Heart left ventricle (tissue), 16 donors: ENCODE measurements at places on chromosomes 1 and 21. TPM values are rescaled to one million over a fixed set of nuclear protein-coding genes. Genes with fewer than 3 reads are reported as not detected.

DNA sequence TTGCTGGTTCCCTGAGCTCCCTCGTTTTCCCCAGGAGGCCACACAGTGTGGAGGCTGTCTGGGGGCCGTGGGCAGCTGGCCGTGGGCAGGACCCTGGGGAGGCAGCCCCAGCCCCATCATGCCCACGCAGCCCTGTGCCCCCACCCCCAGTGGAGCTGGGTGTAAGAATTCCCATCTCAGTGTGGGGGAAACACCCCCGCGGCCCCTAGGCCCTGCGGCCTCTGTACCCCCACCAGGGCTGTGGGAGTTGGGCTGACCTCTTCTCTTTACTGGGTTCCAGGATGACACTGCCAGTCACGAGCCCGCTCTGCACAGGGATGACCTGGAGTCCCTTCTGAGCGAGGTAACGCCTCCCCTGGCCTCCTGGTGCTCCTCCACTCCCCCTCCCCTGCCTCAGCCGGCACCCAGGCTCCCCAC lies 3.7 kb upstream of the PFKL start:
- peaks cover 38% of the 10 kb centered on the region for H3K4me1 ChIP-seq
- no peak overlapping the region for H3K27ac ChIP-seq
- DNase-seq: no peak
- no peaks in the 10 kb centered on the region for H3K27me3 ChIP-seq
- no peak overlapping the region for H3K4me3 ChIP-seq
- no peaks in the 10 kb centered on the region for H3K36me3 ChIP-seq

DNA sequence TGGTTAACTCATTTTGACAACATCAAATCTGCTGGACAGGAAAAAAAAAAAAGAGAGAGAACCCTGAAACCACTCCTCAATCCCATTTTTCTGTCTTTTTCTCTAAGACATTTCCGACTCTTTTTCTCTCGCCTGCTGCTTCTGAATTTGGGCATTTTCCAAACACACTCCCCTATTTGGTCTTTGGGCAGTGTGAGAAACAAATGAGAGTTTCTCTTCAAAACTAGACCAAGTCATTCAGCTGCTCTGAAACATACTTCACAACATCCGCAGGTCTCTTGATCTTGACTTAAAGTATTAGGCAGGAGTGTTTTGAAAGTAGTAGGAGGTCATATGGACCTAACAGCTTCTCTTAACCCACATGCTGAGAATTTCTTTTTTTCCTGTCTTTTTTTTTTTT lies 364.8 kb upstream of the ESRRG start:
- H3K36me3 ChIP-seq: peaks cover 3% of the 10 kb centered on the region
- H3K27ac ChIP-seq: peak overlapping the region; percentile 92
- H3K4me1 ChIP-seq: peaks cover 4% of the 10 kb centered on the region
- no peak for DNase-seq
- H3K4me3 ChIP-seq: no peak overlapping the region

GRCh38 chr1:202416641-202417040 lies 68.1 kb downstream of the PPP1R12B start:
- no peaks in the 10 kb centered on the region for H3K27me3 ChIP-seq
- H3K36me3 ChIP-seq: no peaks in the 10 kb centered on the region
- no peak overlapping the region for H3K27ac ChIP-seq
- DNase-seq: no peak
- no peak overlapping the region for H3K4me3 ChIP-seq
- H3K4me1 ChIP-seq: no peaks in the 10 kb centered on the region

- H3K27me3 ChIP-seq: peaks cover 7% of the 10 kb centered on the region
- no peak overlapping the region for H3K4me3 ChIP-seq
- H3K4me1 ChIP-seq: no peaks in the 10 kb centered on the region
- H3K36me3 ChIP-seq: no peaks in the 10 kb centered on the region
- no peak for DNase-seq
These were observed 26.1 kb downstream of the CACNA1S start for GRCh38 chr1:201085902-201086735.

- H3K36me3 ChIP-seq: no peaks in the 10 kb centered on the region
- no peaks in the 10 kb centered on the region for H3K27me3 ChIP-seq
- no peak overlapping the region for H3K27ac ChIP-seq
- DNase-seq: no peak
These were observed 22.3 kb upstream of the SDE2 start for GRCh38 chr1:226021401-226021800.

DNA sequence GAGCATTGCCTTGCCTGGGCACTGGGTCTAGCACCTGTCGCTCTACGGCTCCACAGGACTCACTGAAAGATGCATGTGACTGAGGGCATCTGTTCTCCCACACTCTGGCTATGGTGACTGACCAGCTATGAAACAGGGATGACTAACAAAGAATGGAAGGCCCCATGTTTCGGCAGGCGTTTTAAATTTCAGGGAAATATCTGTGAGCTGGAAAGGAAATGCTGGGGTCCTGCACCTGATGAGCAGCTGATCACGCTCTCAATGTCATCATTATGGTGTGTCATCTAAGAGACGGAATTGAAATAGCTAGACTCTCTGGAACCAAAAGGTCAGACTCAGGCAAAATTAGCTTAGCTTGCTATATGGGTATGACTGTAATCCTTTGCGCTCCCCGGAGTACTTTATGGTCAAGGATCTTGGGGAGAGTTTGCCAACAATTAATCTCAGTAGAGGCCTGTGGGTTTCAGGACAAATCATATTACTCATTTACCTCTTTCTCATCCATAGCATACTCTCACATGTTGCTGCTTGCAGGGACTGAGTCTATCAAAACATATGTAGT lies 24.5 kb upstream of the PALMD start:
- H3K4me1 ChIP-seq: no peaks in the 10 kb centered on the region
- H3K36me3 ChIP-seq: no peaks in the 10 kb centered on the region
- H3K27me3 ChIP-seq: no peaks in the 10 kb centered on the region
- no peak overlapping the region for H3K27ac ChIP-seq
- DNase-seq: no peak

DNA sequence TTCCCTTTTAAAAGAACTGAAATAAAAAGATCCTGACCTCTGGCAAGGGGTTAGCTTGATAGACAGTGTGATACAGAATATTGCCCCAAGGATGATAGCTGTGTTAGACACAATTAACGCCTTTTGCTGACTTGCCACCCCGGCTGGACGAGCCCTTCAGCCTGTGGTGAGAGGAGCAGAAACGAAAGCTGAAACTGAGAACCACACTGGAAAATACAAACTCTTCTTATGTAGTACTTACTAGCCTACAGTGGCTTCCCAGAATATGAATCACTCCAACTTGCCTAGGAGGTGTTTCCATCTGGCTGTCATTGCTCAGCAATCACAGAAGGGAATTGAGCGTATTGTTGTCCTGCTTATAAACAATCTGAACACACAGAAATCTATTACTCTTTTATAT lies 22.9 kb downstream of the SAMSN1 start:
- H3K4me3 ChIP-seq: no peak overlapping the region
- no peaks in the 10 kb centered on the region for H3K36me3 ChIP-seq
- no peak overlapping the region for H3K27ac ChIP-seq
- no peaks in the 10 kb centered on the region for H3K4me1 ChIP-seq

DNA sequence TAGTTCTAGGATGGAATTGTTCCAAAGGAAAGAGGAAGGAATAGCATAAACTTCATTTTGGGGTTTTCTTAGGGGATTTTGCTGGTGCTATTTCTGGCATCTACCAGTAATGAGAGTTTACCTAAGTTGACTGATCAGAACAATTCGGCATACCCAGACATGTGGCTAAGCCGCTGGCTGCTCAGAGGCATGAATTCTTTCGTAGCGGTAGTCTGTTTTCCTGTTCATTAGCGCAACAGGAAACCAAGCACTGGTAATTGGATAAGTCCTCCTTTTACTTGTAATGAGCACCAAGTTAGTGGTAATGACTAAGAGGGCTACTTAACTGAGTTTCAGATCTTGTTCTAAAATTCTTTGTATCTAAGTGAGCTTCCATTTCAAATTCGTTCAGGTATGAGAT lies 38.6 kb downstream of the C21orf91 start:
- no peaks in the 10 kb centered on the region for H3K27me3 ChIP-seq
- peaks cover 2% of the 10 kb centered on the region for H3K36me3 ChIP-seq
- no peak overlapping the region for H3K4me3 ChIP-seq
- no peak for DNase-seq

GRCh38 chr1:203629016-203629506 lies 2.4 kb downstream of the ATP2B4 start:
- no peaks in the 10 kb centered on the region for H3K36me3 ChIP-seq
- H3K4me3 ChIP-seq: peak overlapping the region; percentile 71
- peaks cover 24% of the 10 kb centered on the region for H3K4me1 ChIP-seq
- H3K27ac ChIP-seq: peak overlapping the region; percentile 94
- DNase-seq: no peak

DNA sequence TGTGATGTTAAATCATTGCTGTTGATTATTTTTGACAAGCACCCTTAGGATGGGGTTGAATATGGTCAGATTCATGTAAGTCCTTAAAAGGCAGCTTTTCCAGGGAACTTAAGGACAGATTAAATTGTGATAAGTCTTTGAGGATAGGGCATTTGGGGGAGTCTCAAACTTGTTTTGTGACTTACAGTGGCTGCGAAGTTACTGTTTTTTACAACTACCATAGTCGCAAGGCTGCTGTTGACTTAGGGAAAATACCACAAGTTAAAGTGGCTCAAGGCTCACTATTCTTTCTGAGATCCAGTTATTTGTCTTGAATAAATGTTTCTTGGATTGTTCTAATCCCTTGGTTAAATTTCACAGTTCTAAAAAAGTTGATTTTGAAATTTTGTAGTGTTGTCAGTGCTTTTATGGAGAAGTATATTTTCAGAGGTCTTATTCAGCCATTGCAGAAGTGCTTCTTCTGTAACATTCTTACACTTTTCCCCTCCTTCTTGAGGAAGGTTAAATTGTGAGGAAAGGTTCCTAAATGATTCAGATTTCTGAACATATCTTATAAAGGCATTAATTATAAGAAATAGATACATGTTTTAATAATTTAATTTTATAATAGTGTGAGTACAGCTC lies 47.0 kb upstream of the MPC2 start:
- DNase-seq: no peak
- H3K36me3 ChIP-seq: peaks cover 24% of the 10 kb centered on the region
- no peaks in the 10 kb centered on the region for H3K27me3 ChIP-seq
- no peaks in the 10 kb centered on the region for H3K4me1 ChIP-seq

DNA sequence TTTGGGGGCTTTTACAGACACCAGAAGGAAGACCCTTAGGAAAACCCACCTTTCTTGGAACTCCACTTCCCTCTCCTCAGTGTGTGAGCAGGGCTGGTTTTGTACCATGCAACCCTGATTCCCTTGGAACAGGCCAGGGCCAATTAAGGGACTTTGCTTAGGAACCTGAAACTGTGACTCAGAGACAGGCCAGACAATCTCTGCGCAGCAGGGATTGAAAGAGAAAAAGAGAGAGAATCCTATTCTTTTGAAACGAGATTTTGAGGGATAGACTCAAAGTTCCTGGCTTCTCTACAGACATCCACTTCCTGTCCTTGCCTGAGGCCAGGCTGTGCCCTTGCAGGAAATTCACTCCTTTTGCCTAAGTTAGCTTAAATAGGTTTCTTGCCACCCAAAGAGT lies 23.1 kb upstream of the C1orf198 start:
- no peak overlapping the region for H3K27ac ChIP-seq
- no peak for DNase-seq
- H3K27me3 ChIP-seq: no peaks in the 10 kb centered on the region
- no peak overlapping the region for H3K4me3 ChIP-seq
- no peaks in the 10 kb centered on the region for H3K4me1 ChIP-seq

- H3K27me3 ChIP-seq: no peaks in the 10 kb centered on the region
- H3K4me1 ChIP-seq: peaks cover 4% of the 10 kb centered on the region
- H3K4me3 ChIP-seq: no peak overlapping the region
- no peak for DNase-seq
- H3K36me3 ChIP-seq: no peaks in the 10 kb centered on the region
- no peak overlapping the region for H3K27ac ChIP-seq
These were observed 144.7 kb upstream of the SPATA6 start for GRCh38 chr1:48616710-48617109.

Gene CFAP107
- not detected for total RNA-seq

Gene S100A1
- 1,506 TPM for total RNA-seq

Gene DYNLT5
- 2.0 TPM for total RNA-seq

Gene C1QC
- 20.9 TPM for total RNA-seq

Gene SYT6
- total RNA-seq: not detected

Gene CELA2B
- not detected for total RNA-seq
